ENCODE measurements at places on chromosomes 1 and 21.

DNA sequence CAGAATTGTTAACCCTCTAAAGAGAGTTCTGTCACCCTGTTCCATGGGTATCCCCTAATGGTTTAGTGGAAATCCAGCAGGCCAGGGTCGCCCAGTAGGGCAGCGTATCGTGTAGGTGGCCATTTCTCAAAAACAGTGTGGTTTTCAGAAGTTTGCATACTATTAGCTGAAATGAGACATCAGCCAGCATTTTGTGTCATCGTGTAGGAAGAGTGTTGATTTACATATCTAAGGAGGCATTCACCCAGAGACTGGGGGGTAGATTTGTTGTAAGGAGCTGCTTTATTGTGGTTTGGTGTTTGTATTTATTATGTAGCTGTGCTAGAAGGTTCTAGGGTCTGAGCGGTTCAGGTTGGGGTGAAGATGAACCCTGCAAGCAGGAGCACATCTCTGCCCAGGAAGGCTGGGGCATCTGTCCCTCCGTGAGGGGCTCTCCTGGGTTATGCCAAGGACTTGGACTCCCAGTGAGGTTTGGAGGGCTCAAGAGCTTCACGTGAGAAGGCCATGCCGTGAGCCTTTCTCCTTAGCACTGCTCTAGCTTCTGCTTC lies 174.4 kb downstream of the PGBD5 start:
- DNase-seq: no peak

DNA sequence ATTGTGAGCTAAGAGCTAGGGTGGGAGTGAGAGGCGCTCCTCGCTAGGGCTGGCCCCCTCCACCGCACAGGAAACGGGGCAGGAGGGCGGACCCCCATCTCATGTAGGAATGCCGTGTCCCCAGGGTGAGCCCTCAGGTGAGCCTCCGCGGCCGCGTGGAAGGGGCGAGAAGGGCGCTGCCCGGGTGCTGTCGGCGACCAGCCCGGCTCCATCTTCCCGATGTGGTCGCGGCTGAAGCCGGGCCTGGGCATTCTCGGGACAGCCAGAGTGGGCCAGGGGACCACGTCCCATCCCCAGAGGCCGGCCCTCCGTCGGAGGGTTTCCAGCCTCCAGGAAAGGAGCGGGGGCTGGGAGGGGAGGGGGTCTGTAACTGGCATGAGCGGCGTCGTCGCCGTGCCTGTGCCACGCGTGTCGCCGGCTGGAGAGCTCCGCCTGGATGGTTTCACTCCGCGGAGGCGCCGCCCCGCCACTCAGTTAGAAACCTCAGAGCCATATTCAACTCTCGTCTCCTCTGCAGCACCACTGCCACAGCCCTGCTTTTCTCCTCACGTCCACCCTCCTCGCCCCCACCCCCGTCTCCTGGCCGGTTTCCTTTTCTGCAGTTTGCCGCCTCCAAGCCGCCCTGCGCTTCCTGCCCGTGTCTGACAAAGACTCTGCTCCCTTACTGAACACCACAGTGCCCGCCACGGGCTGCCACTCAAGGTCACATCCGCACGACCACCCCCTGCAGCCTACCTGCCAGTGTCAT lies at the start of gene TMEM269:
Gene TMEM269 (plus strand): TSS at position 46 of the 748 bp plus-strand sequence. CDS start 4,903 bp downstream, outside the sequence.
- DNase-seq: no peak

DNA sequence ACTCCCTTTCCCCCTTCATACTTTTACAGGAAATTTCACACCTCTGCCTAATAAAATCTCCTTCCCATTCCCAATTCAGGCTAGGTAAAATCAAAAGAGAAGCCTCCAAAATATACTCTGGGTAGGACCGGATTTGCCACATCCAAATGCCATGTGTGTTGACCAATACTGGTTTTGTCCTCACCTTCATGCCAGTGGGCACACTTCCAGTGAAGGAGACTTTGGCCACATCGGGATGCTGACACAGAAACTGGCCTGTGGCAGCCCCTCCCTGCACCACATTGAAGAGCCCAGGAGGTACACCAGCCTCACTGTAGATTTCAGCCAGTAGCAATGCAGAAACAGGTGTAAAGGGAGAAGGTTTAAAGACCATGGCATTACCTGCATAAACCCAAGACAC lies 18.1 kb downstream of the ALDH9A1 start:
- no peak for DNase-seq

GRCh38 chr1:10484521-10484920 lies 9.8 kb downstream of the PEX14 start:
- DNase-seq: no peak

DNA sequence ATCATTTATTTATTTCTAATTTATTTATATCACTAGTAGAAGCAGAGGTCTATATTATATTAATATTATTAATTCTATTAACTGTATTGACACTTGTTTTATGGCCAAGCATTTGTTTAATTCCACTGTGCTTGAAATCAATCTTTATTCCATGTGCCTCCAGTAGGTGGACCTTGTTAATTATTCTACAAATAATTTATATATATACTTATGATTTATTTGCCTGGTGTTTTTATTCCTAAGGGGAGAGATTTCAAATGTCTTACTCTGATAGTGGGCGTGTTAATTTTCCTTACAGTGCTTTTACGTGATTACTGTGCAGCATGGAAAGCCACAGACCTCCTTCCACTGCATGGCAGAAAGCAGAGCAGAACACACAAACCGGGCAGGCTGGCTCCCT lies 17.5 kb upstream of the OR6N2 start:
- DNase-seq: no peak

- no peak for DNase-seq
Measured at GRCh38 chr1:3386205-3387002, 68.1 kb upstream of the ARHGEF16 start.

DNA sequence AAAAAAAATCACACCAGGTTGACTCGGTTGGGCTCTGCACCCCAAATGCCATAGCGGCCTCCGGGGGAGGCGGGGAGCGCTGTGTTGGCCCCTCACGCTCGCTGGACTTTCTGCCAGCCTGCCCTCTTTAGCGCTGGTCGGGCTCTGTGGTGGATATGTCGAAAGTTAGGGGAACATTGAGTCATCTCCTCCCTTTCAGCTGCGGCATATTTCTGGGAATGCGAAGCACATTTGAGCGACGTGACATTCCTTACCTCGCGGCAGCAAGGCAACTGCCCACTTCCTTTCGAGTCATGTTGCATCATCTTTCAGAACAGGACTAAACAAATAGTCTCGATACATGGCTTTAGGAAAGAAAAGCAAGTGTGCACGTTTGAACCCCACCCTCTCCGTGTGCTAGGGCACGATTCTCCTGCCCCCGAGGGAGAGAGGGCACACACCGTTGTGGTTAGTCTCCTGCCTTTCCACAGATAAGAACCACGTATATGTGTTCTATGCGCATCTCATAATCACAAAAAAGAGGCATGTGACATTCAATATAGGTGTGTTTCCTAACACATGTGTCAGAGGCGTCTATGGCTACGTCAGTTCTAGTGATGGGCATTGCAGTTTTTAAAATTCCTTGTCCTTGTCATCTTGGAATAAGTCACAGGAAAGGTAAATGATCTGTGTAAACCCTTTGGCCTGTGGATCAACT lies 105.9 kb upstream of the SLC45A1 start:
- no peak for DNase-seq

- no peak for DNase-seq
Measured at GRCh38 chr1:18974606-18975005, 18.1 kb upstream of the IFFO2 start.

GRCh38 chr1:9529190-9529589 lies 10.1 kb upstream of the SLC25A33 start:
- no peak for DNase-seq

DNA sequence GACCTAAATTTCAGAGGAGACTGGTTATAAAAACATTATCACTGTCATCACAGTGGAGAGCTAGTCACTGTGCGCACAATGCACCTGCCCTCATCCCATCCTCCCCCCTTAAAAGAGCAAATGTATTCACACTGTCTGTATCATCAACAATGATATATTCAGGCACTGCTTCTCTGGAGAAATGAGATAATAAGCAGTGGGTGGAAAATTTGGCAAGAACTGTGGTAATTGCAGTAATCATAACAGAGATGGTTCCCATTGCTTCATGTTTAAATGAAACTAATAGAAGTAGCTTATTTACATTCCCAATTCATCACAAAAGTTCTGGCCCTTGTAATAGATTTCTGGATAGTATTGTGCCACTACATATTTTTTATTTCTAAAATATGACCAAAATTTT lies 867.4 kb upstream of the ADGRL2 start:
- DNase-seq: no peak

DNA sequence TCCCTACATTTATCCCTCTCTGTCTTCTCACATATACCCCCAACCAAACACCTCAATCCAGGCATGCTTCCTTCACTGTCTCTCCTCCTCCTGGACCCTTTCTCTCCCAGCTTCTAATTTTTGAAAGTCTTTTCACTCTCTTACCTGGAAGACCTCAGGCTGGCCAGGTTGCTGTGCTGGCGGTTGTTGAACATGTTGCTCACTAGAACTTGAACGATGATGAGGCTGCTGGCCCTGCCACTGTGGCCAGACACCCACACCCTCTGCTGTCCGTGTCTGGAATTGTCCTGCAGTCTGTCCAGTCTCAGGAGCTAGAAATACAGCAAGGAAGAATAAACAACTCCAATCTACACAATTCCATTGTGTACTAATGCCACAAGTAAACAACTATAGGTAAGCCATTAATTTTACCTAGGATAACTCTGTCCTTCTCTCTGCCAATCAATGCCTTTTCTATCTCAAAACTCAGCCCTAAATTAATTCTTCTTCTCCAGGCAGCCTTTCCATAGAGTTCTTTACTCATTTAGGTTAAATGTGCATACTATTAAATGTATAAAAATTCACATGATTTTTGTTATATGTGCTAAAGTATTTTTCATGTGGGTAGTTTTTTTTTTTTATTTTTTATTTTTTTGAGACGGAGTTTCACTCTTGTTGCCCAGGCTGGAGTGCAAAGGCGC lies 5.1 kb upstream of the CTSK start:
- no peak for DNase-seq

DNA sequence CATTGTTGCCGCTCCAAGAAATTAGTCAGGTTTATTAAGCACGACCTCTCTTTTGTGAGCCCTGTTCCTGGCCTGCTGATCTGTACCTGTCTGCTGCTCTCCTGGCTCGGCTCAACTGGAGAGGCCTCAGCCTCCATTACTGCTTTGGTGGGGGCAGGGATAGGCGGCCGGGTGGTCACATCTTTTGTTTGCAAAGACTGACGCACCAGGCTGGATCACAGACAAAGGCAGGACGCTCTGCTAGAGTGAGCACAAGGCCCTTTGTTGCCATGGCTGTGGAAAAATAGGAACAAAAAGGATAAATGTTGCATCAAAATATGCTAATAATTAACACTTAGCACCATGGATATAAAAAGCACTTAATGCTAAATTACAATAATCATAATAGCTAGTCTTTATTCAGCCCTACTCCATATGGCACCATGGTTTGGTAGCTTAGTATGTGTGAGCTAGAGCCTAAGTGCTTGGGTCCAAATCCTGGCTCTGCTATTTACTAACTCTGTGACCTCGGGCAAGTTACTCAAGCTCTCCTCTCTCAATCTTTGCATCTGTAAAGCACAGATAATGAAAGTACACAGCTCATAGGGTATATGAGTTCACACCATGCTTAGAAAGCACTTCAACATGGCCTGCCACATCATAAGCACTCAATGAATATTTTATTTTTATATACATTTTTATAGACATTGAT lies 28.9 kb upstream of the HPDL start:
- no peak for DNase-seq

GRCh38 chr1:48701445-48701844 lies 75.2 kb downstream of the BEND5 start:
- no peak for DNase-seq

- DNase-seq: no peak
Measured at GRCh38 chr1:54528613-54529012, 19.4 kb upstream of the ACOT11 start.

- no peak for DNase-seq
Measured at GRCh38 chr1:181010789-181011188, 11.9 kb downstream of the STX6 start.

GRCh38 chr1:187374742-187375141 lies 546.0 kb downstream of the PLA2G4A start:
- no peak for DNase-seq

GRCh38 chr1:41537788-41538351 lies 53.4 kb upstream of the EDN2 start:
- DNase-seq: no peak

DNA sequence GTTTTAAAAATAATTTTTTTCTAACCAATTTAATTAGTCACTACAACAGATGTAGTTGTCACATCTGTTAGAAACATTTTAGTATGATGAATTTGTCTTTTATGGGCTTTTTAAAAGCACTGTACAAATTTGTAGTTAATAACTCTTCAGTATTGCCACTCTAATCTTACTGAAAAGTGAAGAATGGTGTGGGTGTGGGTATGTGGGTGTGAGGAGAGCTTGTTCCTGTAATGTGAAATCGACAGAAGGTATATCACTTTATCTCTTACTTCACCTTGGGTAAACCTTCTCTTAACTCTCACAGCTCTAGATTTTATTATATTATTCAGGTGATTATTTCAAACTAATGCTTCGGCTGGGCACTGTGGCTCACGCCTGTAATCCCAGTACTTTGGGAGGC lies 42.5 kb downstream of the TMEM200B start:
- DNase-seq: no peak
